Activated CD8-positive, alpha-beta T cell treated with anti-CD3 and anti-CD28 coated beads, Interleukin-2, amount 10 ng/mL, durations not matched to agents 7 days and 5 days (primary cell): ENCODE measurements at places on chromosomes 2 and 18.

- DNase-seq: no peak
These were observed 143.3 kb downstream of the MREG start for GRCh38 chr2:215870088-215870490.

GRCh38 chr2:66490588-66491001, 55.7 kb downstream of the MEIS1 start:
- no peak for DNase-seq

GRCh38 chr2:16609786-16610185, 55.8 kb downstream of the CYRIA start:
- DNase-seq: no peak

- DNase-seq: no peak
These were observed 178.8 kb downstream of the ICOS start for GRCh38 chr2:204115137-204116056.

DNA sequence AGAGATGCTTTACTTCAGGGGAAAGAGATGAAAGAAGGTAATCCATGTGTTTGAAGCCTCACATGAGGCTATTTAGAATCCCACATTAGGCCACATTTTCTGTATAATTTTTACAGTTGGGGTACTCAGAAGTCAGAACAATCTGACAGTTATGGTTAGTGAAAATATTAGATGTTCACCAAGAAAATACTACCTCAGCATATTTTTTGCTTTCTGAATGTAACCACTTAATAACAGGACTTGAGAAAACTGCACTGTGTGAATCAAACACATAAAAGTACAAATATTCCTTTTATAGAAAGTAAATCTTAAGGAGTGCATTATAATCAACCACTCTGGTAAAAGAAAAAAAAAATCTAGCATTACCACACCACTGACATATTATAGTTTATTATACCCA, 169.3 kb downstream of the SATB2 start:
- DNase-seq: no peak

DNA sequence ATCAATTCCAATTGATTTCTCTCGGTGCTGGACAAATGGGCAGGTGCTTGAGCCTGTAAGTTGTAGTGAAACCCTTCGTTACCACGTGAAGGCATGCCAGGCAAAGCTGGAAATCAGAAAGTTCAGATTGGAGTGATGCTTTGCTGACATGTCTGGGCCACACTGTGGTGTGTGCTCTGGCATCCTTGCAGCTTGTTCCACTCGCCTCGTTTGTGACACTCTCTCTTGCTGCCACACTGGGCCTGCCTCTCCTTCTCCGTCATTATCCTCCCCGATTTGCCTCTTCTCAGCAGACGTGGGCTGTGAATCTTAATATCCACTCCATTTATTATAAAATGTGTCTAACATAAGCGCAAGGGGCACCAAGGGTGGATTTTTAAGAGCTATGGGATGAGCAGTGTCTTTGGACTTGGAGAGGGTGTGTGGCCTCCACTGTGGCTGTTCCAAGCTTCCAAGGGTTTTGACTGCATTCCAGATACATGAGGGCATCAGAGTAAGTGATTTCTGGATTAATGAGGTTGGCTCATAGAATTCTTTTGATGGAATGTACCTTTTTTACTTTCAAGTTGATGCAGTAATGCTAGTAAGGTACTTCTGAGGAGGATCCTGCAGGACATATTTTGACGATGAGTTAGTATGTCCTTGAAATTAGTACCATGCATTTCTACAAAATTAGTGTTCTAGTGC, 238.8 kb downstream of the TPGS2 start:
- no peak for DNase-seq

GRCh38 chr2:197477797-197478196, 21.8 kb downstream of the HSPD1 start:
- DNase-seq: no peak

- DNase-seq: no peak
These were observed 33.9 kb downstream of the MAPRE2 start for GRCh38 chr18:35075132-35075531.

- DNase-seq: no peak
These were observed 95.7 kb downstream of the TPGS2 start for GRCh38 chr18:36733150-36733549.

GRCh38 chr2:22375096-22375495, 1009.9 kb upstream of the KLHL29 start:
- DNase-seq: no peak

GRCh38 chr2:232540441-232541041, 1.0 kb downstream of the CHRNG start:
- DNase-seq: no peak

GRCh38 chr2:54469484-54470053, 13.4 kb downstream of the SPTBN1 start:
- DNase-seq: no peak

DNA sequence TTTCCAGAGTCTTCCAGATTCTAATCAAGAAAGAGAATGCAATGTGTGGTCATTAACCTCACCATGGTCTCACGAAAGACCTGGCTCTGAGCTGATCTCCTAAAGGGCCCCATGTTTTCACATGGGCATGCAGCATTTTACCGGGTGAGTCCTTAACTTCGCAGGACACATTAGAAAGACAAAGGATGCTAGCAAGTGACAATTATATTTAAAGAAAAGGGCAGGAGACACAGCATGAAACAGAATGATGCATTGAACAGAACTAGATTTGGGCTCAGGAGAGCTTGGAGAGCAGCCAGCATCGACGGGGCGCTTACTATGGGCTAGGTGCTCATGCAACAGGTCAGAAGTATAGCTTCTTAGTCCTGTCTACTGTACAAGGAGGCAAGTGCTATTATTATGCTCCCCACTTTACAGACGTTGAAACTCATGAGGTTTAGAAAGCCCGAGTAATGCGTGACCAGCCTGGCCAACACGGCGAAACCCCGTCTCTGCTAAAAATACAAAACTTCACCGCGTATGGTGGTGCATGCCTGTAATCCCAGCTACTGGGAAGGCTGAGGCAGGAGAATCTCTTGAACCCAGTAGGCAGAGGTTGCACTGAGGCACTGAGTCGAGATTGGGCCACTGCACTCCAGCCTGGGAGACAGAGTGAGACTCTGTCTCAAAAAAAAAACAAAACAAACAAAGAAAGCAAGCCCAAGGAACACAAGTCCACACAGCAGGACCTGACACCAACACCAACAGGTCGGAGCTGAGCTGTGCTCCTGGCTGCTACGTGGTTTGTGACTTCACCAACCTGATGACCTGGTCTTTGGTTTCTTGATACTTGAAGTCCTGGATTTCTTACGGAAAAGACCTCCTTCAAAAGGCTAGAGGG, 16.1 kb downstream of the MBP start:
- DNase-seq: no peak

DNA sequence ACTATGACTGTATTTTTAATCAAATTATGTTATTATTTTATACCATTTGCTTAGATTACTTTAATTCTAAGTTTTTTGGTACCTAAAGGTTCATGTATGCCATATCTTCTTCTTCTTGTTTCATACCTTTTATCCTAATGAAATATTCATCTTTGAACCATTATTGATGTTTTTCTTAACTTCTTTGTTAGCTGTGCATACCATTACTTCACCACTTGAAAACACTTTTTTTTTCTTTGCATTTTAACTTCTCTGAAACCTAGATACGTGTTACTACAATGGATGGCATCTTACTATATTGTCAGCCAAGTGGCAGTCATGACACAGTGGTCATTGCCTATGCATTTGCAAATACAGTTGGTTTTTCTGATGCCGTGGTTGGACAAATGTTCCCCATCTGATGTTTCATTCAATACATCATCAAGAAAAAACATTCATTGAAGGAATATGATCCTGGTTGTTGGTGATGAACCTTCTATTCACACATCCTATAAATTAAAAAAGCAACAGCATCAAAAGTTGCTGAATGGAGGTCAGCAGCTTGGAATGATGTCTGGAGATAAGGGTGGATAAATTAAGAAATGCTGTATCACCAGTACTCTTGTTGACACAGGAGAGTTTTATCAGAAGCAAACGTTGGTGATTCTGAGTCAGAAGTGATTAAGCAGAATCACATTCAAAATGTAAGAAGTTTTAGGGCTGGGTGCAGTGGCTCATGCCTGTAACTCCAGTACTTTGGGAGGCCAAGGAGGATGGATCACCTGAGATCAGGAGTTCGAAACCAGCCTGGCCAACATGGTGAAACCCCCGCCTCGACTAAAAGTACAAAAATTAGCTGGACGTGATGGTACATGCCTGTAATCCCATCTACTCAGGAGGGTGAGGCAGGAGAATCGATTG, 7.4 kb downstream of the IL36A start:
- DNase-seq: no peak

GRCh38 chr2:113305146-113305545, 26.4 kb upstream of the PAX8 start:
- no peak for DNase-seq
